ENCODE measurements at places on chromosomes 4 and X. TPM values are rescaled to one million over a fixed set of nuclear protein-coding genes. Genes with fewer than 3 reads are reported as not detected.

EBP gene
- total RNA-seq: 21.1 TPM

EMD gene
- total RNA-seq: 39.7 TPM

REPS2 gene
- not detected for total RNA-seq

CCDC149 gene
- total RNA-seq: 5.8 TPM

- no peak overlapping the region for H3K4me3 ChIP-seq
- H3K27ac ChIP-seq: no peak overlapping the region
- peaks cover 12% of the 10 kb centered on the region for H3K4me1 ChIP-seq
- DNase-seq: no peak
- H3K27me3 ChIP-seq: no peaks in the 10 kb centered on the region
These were observed 17.5 kb downstream of the LRP2BP start for GRCh38 chr4:185378264-185378663.

DNA sequence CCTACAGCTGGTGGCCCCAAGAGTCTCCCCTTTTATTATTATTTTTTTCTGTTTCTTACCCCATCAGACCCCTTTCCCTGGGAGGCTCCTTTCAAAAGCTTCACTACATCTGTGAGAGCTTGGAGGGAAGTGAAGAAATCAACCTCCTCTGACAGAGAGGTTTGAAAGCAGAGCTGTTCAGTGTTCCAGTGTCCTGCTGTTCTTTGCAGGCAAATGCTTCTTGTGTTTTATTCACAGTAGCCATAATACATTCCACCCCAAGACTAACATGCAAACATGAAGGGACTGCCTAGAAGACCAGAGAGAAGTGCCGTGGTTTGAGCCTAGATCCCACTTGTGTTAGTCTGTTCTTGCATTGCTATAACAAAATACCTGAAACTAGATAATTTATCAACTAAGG is 192.1 kb downstream of the PTTG2 start:
- H3K27ac ChIP-seq: peak overlapping the region; percentile 81
- H3K4me3 ChIP-seq: no peak overlapping the region
- H3K27me3 ChIP-seq: no peaks in the 10 kb centered on the region
- DNase-seq: no peak
- H3K36me3 ChIP-seq: no peaks in the 10 kb centered on the region

DNA sequence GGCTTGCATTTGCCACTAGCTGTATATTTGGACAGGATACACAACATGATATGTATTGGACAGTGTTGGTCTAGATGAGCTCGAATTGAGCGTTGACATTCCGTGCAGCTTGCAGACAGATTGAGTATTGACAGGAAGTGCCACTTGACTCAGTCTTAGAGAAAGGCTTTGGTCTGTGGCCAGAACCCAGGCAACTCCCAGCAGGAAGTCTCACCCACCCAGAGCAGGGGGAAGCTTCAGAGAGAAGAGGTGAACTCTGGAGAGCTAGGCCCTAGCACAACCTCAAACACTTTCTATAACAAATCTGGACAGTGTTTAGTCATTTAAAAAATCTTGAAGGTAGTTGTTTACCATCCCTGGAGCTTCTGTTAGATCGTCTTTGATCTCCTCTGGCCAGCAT is 280.5 kb downstream of the FBXW7 start:
- peak; percentile 56 for DNase-seq
- H3K4me1 ChIP-seq: peaks cover 45% of the 10 kb centered on the region
- H3K36me3 ChIP-seq: no peaks in the 10 kb centered on the region
- no peak overlapping the region for H3K4me3 ChIP-seq
- H3K27me3 ChIP-seq: no peaks in the 10 kb centered on the region
- peak overlapping the region; percentile 22 for H3K27ac ChIP-seq

GRCh38 chr4:120995266-120996010 is 72.9 kb upstream of the PRDM5 start:
- H3K27ac ChIP-seq: no peak overlapping the region
- H3K36me3 ChIP-seq: no peaks in the 10 kb centered on the region
- DNase-seq: peak; percentile 42
- no peaks in the 10 kb centered on the region for H3K27me3 ChIP-seq
- H3K4me3 ChIP-seq: no peak overlapping the region

GRCh38 chr4:182207830-182208396 is 35.3 kb upstream of the TENM3 start:
- peak; percentile 53 for DNase-seq
- H3K36me3 ChIP-seq: no peaks in the 10 kb centered on the region
- H3K27ac ChIP-seq: peak overlapping the region; percentile 7
- H3K4me1 ChIP-seq: peaks cover 4% of the 10 kb centered on the region

DNA sequence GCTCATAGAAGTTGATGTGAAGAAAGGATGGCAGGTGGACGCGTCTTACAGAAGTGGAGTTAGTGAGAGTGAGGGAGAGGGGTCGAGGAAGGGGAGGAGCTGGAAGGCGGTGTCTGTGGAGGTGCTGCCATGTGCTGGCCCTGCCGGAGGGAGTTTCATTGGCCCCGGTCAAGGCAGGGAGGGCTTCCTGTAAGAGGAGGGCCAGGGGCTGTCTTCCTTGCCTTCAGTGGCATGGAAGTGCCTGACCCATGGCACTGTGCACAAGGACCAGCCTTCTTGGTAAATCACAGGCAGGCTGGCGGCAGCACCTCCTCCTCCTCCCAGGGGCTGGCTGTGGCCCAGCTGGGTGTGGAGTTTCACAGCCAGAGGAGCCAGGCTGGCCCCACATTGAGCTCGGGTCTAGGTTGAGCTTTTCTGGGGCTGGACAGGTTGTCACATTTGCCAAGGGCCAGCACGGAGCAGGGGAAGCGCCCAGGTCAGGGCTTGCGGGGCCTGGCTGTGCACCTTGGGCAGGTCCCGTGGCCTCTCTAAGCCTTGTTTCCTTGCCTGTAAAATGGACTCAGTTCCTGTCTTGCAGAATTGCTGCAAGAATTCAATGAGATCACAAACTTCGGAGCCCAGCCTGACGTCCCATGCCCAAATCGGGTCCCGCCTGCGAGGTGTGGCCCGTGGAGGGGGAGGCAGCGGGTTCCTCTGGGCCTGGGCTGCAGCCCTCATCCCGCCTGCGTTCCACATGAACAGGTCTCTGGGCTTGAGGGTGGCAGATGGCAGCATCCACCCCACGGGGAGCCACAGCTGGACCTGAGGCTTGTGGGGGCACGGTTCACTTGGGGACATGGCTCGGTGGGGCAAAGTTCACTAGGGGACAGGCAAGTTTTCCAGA is 7.0 kb downstream of the HTRA3 start:
- H3K27ac ChIP-seq: no peak overlapping the region
- peak; percentile 74 for DNase-seq
- no peak overlapping the region for H3K4me3 ChIP-seq
- no peaks in the 10 kb centered on the region for H3K36me3 ChIP-seq
- H3K27me3 ChIP-seq: no peaks in the 10 kb centered on the region

DNA sequence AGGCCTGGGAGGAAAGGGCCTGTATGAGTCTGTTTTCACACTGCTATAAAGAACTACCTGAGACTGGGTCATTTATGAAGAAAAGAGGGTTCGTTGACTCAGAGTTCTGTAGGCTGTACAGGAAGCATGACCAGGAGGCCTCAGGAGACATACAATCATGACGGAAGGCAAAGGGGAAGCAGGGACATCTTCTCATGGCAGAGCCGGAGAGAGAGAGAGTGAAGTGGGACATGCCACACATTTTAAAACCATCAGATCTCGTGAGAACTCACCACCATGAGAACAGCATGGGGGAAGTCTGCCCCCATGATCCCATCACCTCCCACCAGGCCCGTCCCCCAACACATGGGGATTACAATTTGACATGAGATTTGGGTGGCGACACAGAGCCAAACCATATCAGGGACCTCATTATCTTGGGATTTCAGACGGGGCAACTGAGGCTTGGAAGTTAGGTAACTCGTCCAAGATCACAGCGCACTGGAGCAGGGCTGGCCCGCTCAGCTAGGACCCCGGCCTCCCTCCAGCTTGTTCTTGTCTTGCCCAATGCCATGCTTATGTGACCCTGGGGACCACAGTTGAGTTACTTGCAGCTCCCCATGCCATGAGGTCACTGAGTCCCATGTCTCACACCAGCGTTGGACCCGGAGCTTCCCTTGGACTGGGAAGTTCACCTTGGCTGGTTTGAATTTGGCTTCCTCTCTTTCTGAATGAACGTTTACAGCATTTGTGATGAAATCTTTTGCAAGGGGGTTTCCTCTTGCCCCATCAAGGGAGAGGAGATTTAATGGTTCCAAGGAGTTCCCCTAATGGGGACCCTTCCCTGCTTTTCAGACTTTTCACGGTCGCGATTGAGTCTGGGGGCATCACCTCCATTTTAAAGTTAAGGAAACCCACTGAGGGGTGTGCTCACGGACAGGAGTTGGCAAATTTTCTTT is 18.1 kb downstream of the HTRA3 start:
- no peaks in the 10 kb centered on the region for H3K27me3 ChIP-seq
- H3K27ac ChIP-seq: no peak overlapping the region
- H3K36me3 ChIP-seq: no peaks in the 10 kb centered on the region
- H3K4me1 ChIP-seq: no peaks in the 10 kb centered on the region
- DNase-seq: no peak

DNA sequence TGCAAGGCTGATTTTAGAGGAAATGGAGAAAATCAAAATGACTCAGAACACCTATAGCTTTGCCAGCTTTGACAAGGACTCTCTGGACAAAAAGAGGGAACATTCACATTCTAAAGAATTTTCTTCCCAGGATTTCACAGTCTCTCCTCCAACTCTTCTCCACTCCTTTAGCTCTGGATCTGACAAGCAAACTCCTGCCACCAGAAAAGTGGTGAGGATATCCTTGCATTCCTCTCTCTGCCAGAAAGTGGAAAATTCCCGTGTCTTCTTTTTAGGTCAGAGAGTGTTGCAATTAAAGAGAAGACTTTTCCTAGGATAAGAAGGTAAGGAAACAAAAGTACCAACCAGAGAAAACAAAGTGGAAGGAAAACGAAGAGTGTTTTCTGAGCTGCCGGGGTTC is 16.1 kb upstream of the PDGFRA start:
- H3K36me3 ChIP-seq: no peaks in the 10 kb centered on the region
- peaks cover 35% of the 10 kb centered on the region for H3K4me1 ChIP-seq
- no peak overlapping the region for H3K27ac ChIP-seq
- H3K4me3 ChIP-seq: no peak overlapping the region
- peak; percentile 39 for DNase-seq

GRCh38 chrX:19674041-19674789 is 158.9 kb upstream of the MAP3K15 start:
- H3K27ac ChIP-seq: peak overlapping the region; percentile 59
- H3K4me3 ChIP-seq: no peak overlapping the region
- no peak for DNase-seq
- H3K27me3 ChIP-seq: no peaks in the 10 kb centered on the region
- peaks cover 36% of the 10 kb centered on the region for H3K4me1 ChIP-seq

GRCh38 chr4:11416071-11416766 is 12.5 kb downstream of the HS3ST1 start:
- H3K27ac ChIP-seq: no peak overlapping the region
- H3K27me3 ChIP-seq: no peaks in the 10 kb centered on the region
- H3K4me3 ChIP-seq: no peak overlapping the region
- DNase-seq: no peak
- H3K4me1 ChIP-seq: no peaks in the 10 kb centered on the region

Data from GM23248 (cell line).